ENCODE measurements at places on chromosomes 2 and 18. TPM values are rescaled to one million over a fixed set of nuclear protein-coding genes. Genes with fewer than 3 reads are reported as not detected.

The PJVK gene
- 13.6 TPM for polyA plus RNA-seq

The C2orf72 gene
- polyA plus RNA-seq: 0.21 TPM

DNA sequence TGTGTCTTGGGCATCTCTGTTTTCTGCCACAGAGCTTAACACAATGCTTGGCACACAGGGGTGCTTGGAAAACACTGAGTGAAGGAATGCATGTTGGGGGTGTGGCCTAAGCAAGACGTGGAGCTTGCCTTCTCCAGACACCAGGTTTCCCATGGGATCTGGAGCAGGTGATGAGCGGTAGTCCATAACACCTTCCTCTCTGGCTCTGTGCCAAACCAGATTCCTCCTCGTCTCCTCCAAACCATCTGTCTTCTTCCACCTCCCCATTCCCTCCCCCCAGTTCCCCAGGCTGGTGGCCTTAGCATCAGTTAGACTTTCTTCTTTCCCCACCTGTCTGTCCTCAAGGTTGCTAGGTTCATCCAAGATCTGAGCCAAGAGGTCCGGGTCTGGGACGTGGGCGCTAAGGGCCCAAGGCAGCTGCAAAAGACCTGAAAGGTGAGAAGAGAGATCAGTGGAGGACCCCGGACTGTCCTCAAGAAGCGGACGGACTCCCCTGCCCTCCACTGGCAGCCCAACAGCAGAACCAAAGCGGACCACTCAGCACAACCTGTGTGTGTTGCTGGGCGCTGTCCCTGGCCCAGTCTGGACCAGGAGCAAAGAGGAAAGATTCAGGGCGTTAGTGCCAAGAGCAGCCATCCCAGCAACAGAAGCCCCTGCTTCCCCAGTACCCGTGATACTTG is 1.2 kb upstream of the ITM2C start:
- no peak for DNase-seq

GRCh38 chr18:12422936-12423335 is 15.2 kb downstream of the PRELID3A start:
- no peak for DNase-seq

- no peak for DNase-seq
Observed at GRCh38 chr2:127586746-127587295, 51.3 kb downstream of the MYO7B start.

DNA sequence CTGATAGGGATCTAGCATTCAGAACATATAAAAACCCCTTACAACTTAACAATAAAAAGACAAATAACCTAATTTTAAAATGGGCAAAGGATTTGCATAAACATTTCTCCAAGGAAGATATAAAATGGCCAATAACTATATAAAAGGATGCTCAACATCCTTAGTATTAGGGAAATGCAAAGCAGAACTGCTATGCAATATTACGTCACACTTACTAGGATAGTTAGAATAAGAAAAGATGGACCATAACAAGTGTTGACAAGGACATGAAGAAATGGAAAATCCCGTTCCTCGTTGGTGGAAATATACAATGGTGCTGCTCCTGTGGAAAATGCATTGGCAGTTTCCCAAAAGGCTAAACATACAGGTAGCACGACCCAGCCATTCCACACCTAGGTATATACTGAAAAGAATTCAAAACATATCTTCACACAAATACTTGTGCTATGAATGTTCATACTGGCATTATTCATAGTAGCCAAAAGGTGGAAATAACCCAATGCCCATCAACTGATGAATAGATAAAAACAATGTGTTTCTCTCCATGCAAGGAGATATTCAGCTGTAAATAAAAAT is 48.2 kb upstream of the REV1 start:
- no peak for DNase-seq

The IL36B gene
- not detected for polyA plus RNA-seq

Data from left lung (tissue), 14 donors.